ENCODE measurements at places on chromosomes 2 and 18.

- DNase-seq = no peak
These were observed 122.9 kb upstream of the KLF7 start for GRCh38 chr2:207288628-207289027.

DNA sequence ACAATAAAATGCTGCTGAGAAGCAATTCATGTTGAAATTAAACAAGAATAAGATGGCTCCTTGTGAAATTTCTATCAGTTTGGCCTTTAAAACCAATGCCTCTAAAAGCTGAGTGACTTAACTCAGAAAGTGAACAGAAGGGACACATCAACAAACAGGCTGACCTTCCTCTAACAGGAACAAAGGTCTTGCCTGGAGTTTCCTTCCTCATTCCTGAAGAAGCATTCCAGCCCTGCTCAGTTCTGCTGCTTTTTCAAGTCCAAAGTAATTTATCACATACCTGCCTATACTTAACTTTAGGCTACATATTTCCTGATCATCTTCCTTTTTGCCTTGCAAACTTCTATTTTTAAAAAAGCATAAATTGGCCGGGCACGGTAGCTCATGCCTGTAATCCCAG lies 14.1 kb downstream of the PTRHD1 start:
- no peak for DNase-seq

- DNase-seq = no peak
These were observed 48.4 kb downstream of the PAPOLG start for GRCh38 chr2:60804473-60804872.

DNA sequence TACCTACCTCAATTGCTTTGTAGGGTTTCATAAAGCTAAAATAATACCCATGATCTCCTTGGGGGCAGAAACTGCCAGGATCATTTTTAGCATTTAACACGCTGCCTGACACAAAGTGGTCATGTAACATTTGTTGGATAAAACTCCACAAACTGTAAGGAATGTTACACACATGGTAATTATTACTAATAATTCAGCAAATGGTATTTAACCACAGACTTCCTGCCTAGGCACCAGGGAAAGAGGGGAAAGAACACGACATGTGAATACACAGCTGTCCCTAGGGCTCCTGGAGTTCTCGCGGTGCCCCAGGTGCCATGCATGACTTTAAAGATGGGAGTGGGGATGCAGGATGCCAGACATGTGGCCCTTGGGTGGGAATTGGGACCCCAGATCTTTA lies 43.5 kb downstream of the ASAP2 start:
- no peak for DNase-seq

DNA sequence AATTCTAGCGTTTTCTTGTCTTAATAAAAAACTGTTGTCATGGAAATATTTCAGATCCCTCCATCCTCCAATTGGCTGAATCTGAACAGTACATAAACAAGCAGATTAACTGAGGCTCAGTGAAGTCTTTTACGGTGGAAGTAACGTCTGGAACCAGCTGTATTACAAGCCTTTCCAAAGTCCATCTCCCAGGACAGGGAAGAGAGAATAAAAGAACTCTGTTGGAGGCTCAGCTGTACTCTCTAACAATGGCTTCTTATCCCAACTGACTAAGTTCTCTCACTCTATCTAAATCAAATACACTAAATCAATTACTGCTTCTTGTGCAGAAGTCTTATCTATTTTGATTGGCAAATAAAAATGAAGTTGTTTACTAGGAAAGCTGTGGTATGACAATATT lies 19.9 kb upstream of the NEDD4L start:
- DNase-seq = no peak

DNA sequence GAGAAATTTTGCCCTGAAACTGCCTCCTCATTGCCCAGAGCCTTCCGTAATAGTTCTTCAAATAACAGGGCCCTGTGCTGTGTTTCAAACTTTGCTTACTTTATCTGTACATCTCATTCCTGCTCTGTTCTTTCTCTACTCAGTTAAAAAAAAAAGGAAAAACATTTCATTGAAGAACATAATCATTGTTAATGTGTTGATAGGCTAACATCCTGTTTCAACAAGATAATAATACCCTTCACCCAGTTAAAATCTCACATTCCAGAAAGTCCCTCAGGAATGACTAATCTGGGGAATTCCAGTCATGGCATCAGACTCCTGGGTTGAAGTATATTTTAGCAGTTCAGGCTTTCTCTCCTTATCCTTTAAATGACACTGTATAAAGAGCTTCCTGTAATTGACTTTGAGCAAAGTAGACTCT lies 45.6 kb upstream of the ITGAV start:
- no peak for DNase-seq

- no peak for DNase-seq
These were observed 16.1 kb downstream of the PPP3R1 start for GRCh38 chr2:68236103-68236734.

GRCh38 chr2:161983331-161983651 lies 90.7 kb downstream of the DPP4 start:
- no peak for DNase-seq

- no peak for DNase-seq
These were observed 137.8 kb upstream of the RND3 start for GRCh38 chr2:150625303-150625702.

- DNase-seq = no peak
These were observed 22.1 kb downstream of the EXOC6B start for GRCh38 chr2:72803626-72804320.

DNA sequence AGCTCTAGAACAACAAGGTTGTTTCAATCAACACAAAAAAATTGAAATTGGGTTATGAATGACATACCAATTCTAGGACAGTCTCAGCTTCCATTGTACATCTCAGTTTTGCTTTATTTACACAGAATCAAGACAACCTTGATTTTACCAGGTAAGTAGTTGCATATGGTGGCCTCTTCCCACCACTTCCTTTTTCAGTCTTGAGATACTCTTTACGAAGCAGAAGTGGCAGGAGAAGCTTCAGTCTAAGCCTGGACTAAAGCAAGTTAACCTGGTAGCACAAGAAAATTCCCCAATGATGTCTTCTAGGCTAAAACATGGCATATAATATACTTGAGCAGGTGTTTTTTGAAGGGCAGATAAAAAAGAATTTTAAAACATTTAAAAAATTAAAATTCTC lies 10.7 kb upstream of the FAM136A start:
- DNase-seq = no peak

GRCh38 chr2:172339371-172340010 lies 87.9 kb upstream of the ITGA6 start:
- DNase-seq = no peak

GRCh38 chr18:23487738-23488570 lies 15.4 kb upstream of the RMC1 start:
- no peak for DNase-seq

- peak; percentile 89 for DNase-seq
These were observed at the start of gene MEIS1 for GRCh38 chr2:66434679-66435548. Gene MEIS1 (plus strand): TSS chr2:66435125. CDS start chr2:66435857, 732 bp downstream.

- DNase-seq = no peak
These were observed 90.4 kb upstream of the LYPD1 start for GRCh38 chr2:132760405-132760804.

- no peak for DNase-seq
These were observed 108.3 kb downstream of the AGAP1 start for GRCh38 chr2:235601960-235602704.

DNA sequence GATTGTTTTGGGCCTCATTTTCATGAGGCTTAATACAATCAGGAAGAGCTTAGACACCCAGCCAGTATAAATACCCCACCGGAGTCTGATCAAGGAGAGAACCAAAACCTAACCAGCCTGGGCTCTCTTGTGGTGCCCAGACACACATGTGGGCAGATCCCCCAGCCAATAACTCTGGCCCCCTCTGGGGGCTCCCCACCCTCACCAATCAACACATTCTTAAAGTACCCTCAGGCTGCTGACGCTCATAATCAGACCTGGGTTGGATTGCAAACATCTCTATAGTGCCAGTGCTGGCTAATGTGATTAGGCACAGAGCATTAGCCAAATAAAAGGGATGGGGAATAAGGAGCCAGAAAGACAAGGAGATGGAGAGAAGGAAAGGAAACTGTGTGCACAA lies 329.6 kb downstream of the BCL11A start:
- no peak for DNase-seq

Data from breast epithelium (tissue), 4 donors.